Effector memory CD4-positive, alpha-beta T cell (primary cell): ENCODE measurements at places on chromosomes 6 and 20.

DNA sequence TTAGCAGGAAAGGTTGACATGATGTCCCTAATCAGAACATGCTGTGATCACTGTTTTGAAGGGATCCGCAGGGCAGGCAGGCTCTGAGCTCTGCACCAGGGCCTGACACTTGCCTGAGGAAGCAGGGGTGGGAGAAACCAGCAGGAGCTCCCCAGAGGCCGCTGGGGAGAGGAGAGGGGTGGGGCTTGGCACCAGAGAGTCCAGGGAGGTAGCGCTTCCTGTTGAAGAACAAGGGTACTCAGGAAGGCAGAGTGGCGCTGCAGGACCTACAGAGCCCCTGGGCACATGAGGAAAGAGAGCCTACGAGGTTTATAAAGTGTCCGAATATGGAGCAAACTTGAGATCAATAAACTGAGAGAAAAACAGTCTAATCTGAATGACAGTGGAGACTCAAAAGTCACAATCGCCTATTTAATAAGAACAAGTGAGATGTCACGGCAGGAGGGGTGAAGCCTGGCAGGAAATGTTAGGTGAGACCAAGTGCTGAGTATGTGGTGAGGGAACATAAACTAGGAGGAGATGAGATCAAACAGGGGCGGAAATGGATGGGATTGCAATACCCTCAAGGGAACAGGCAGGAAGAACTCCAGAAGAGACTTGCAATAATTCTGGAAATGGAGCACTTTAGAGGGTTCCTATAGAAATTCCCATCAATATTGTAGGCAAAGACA, 5.8 kb upstream of the TBXT start:
- no peak for DNase-seq

- DNase-seq: no peak
Observed at GRCh38 chr6:161400671-161401070, 126.8 kb upstream of the AGPAT4 start.

DNA sequence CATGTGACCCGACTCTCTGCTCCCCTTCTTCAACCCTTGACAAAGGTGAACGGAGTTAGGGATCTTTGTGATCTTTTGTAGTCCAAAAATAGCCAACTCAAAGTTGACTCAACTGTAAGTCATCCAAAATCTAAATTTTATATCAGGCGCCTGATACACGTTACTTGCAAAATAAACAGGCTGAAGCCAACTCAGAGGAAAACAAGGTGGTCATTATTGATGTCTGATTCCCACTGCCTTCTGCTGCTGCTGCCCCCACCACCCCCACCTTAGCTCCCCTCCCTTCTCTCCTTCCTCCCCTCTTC, 13.2 kb upstream of the RNF8 start:
- no peak for DNase-seq

GRCh38 chr20:24118034-24118433, 129.5 kb upstream of the GGTLC1 start:
- no peak for DNase-seq

DNA sequence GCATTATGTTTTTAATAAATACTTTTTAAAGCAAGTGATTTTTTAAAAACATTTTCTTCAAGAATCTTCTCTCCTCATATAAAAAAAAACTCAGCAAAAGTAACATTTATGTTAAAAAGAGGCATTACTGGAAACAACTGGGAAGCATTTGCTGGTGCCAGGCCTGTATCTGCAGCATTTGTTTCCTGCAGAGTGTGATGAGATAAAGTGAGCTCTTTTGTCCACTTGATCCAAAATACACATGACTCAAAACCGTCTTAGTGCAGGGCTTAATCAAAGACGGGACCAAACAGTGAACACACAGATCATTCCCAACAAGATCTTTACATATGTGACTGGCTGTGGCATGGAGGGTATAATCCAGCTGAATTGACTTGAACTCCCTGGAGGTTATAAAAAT, 28.3 kb upstream of the RIPPLY2 start:
- no peak for DNase-seq

- no peak for DNase-seq
Observed at GRCh38 chr20:25510202-25510601, 75.1 kb downstream of the NINL start.

DNA sequence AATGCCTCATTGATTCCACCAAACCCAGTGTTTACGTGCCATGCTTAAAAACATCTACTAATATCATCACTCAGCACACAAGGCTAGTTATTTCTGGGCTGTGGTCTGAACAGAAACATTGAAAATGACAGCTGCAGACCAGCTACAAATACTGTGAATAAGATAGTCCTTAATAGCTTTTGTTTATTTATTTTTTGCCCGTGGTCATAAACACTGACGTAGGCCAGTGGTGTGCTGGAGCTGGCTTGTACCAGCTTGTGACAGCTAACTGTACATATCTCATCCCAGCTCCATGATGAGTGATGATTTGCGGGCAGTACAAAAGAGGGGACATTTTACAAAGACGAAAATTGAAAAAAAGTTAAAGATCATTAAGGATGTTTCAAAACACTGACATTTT, 1057.0 kb downstream of the EPHA7 start:
- no peak for DNase-seq

DNA sequence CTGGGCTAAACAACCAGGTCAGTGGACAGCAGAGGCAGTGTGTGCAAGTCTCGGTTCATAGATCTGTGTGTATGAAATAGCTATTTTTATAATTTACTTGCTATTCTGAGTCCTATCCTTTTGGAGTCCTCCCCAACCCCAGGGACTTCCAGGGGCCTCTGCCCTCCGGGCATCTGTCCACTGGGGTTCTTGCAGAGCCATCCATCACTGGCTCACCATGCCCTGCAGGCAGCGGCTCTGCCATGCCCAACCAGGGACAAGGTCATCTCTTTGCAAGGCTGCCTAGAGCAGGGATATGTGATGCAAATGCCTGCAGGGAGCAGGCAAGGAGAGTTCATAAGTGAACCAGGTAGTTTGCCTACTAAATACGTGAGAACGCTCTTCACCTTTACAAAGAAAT, 10.5 kb upstream of the BEND3 start:
- DNase-seq: no peak
